ENCODE measurements at places on chromosomes 4 and X.

DNA sequence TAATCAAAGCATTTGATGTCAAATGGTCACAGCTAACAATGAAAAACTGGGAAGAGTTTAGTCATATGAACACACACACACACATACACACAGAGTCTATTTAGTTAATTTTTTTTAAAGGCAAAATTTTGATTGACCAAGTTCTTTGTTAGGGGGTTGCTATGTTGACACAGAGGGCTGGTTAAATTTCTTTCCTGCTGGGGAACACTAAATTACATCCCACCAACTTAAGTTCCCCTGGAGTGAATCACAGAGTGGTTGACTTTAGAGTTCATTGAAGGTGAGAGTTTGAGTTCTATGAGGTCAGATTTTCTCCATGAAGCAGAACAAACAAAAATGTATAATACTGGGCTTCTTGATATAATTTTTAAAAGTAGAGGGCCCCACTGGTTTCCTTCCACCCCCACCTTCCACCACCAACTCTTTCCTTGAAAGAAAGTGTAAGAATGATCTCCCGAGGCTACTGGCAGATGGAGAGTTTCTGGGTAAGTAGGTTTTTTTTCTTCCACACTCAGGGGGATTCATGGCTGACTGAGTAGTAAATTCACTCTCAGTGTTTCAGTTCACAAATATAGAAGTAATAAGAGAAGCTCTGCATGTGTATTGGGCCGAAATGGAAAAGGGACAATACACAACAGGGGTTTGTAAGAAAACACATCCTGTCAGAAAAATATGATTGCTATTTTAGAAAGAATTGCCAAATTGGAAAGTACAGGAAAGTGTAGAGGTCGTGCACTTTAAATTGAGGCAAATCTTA, 917.0 kb upstream of the LCORL start:
- no peak for DNase-seq

DNA sequence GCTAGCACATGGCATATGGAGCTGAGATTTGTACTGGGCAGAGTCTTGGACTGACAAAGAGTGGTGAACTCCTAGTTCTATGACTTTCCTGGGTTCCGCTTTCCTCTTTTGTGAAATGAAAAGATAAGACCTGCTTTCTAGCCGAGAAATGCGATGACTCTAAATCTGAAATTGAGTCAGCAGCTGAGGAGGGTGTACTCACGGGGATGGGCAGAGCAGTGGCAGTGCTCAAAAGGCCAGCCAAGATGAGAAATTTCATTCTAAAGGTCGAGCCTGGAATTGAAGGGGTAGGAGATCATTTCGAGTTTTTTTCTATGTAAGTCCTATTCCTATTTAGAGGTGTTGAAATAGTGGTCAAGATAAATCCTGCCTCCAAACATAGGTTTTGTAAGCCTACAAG, 47.0 kb downstream of the NUDT9 start:
- no peak for DNase-seq

DNA sequence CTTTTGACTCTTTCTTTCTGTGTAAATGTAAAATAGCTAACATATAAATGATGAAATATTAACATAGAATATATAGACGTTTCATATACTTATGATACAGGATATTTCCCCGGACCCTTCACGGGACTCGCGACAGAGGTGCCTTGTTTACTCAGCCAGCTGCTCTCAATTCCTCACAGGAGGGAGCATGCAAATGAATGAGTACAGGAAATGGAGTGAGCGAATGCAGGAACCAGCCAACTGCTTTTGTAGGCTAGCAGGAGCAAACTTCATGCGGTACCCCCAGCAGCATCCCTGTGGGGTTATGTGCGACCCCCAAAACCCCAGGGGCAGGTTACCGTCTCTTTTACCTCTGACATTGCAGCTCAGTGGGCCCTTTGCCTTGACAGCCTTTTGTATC, 110.3 kb upstream of the PDHA2 start:
- no peak for DNase-seq

DNA sequence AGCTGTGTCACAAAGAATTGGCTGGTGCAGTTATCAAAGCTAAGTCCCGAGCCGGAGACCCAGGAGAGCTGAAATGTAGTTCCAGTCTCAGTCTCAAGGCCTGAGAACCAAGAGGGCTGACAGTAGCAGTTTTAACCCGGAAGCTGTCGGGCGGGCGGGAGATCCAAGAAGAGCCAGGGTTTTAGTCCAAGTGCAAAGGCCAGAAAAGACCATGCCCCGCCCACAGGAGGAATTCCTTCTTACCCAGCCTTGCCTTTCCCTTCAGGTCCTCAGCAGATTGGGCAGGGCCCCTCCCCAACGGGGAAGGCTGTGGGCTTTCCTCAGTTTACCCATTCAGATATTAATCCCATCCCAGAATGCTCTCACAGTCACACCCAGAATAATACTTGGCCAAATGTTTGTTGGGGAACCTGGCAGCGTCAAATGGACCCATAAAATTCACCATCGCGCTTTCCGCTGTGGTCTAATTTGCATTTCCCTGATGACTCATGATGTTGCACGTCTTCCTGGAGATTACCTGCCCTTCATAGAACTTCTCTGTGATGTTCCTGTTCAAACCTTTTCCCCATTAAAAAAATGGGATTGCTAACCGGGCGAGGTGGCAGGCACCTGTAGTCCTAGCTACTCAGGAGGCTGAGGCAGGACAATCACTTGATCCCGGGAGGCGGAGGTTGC, 16.2 kb downstream of the MAEA start:
- no peak for DNase-seq

DNA sequence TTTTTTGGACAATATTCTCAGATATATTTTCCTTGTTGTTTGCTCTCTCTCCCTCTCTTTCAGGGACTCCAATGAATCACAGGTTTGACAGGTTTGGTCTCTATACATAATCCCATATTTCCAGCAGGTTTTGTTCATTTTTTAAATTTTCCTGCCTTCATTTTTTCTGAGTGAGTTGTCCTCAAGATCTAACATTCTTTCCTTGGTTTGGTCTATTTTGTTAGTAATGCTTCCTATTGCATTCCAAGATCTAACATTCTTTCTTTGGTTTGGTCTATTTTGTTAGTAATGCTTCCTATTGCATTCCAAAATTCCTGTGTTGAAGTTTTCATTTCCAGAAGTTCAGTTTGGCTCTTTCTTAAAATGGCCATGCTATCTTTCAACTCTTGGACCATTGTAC, 45.3 kb upstream of the ZMAT1 start:
- no peak for DNase-seq

DNA sequence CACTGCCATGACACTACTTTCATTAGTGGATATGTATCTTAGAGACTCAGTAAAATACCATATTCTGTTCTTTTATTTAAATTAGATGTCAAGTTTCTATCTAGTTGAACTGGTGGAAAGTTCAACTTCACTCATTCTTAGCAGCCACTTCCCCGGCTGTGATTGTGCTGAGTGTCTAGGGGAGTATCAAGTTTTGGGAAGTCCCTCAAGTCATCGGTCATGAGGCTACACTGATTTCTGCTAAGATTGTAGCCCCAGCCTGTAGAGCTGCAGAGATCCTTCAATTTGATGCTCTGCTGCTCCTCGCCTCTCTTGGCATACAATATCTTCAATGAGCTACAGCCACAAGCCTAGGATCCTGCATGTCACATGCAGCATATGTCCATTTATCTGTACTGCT, 53.9 kb downstream of the DMP1 start:
- DNase-seq: no peak

DNA sequence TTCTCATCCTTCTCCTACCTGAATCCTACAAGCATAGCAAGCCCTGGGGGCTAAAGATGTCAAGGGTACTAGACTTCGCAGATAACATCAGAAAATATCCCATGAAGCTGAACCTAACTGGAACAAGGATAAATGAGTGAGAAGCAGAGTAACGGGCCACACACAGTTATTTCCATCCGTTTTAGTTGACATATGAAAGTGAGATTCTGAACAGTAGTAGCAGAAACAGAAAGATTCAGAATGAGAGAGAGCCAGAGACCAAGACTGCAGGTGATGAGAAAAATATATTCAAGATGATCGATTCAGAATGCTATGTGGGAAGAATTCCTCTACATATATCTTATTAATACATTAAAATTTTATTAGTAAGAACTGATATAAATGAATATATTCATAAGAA, 165.1 kb downstream of the TSPAN5 start:
- DNase-seq: no peak

- DNase-seq: no peak
These were observed 88.0 kb downstream of the RAB28 start for GRCh38 chr4:13396161-13396560.

- peak; percentile 64 for DNase-seq
These were observed 179.9 kb downstream of the KCNIP4 start for GRCh38 chr4:21768349-21769310.

DNA sequence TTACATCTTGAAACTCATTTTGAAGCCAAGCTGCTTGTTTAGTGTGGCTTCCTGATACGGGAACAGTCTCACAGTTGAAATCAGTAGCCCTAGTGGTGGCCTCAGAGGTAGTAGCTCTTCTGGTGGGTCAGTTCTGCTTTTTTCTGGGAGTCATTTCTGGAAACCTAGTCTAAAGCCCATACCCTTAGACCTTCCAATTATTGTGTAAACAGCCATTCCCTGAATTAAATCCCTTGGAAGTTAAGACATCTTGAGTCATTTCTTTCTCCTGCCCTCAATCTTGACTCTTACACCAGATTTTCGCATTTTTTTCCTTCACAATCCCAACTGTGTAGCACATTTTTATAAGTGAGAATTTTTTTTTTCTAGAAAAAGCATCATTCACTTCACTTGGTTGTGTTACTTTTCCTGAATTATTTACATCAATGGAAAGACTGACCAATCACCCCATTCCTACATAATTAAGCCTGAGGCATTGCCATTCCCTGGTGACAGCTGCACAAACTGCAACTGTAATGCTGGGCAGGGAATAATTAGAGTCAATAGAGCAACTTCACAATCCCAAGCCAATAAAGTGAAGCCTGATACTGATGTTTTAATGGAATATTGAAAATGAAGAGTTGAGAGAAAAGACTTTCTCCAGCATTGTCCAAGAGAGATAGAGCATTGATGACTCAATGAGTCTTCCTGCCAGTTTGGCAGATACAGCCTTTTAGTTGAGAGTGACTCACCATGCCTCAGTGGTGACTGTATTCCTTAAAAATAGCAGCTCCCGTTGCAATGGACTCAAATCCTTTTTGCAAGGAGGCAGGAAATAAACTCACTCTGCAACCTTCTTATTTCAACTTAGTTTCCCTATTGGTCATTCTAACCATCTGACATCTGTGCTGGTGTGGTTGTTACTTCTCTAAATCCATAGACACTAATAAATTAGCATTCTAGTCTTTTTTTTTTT, 13.0 kb upstream of the SEPSECS start:
- no peak for DNase-seq

DNA sequence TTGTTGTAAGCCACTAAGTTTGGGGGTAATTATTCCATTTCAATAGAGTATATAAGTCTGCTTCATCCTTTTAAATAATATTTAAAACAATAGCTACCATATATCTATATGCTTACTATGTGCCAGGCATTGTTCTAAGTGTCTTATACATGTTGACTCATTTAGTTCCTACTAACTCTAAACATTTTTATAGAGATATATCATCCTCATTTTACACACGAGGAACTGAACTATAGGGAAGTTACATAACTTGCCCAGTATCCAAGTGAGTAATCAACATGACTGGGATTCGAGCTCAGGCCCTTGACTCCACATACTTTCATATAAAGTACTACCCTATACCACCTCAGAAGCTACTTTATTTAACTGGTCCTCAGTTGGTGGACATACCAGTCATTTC, 175.3 kb upstream of the RAI2 start:
- DNase-seq: no peak

DNA sequence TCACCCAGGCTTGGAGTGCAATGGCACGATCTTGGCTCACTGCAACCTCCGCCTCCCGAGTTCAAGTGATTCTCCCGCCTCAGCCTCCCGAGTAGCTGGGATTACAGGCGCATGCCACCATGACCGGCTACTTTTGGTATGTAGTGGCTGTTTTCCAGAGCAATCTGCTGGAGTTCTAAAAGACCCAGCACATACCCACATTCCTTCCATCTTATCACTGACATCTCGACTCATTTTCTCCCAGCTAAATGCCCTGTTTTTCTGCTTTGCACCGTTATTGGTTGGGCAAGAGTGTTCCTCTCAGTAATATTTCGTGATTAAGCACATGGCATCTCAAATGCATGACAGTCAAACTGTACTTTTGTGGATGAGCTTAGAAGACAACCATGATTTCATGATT, 53.7 kb downstream of the PRKX start:
- DNase-seq: no peak

GRCh38 chr4:148852092-148852699, 410.0 kb upstream of the NR3C2 start:
- DNase-seq: no peak

DNA sequence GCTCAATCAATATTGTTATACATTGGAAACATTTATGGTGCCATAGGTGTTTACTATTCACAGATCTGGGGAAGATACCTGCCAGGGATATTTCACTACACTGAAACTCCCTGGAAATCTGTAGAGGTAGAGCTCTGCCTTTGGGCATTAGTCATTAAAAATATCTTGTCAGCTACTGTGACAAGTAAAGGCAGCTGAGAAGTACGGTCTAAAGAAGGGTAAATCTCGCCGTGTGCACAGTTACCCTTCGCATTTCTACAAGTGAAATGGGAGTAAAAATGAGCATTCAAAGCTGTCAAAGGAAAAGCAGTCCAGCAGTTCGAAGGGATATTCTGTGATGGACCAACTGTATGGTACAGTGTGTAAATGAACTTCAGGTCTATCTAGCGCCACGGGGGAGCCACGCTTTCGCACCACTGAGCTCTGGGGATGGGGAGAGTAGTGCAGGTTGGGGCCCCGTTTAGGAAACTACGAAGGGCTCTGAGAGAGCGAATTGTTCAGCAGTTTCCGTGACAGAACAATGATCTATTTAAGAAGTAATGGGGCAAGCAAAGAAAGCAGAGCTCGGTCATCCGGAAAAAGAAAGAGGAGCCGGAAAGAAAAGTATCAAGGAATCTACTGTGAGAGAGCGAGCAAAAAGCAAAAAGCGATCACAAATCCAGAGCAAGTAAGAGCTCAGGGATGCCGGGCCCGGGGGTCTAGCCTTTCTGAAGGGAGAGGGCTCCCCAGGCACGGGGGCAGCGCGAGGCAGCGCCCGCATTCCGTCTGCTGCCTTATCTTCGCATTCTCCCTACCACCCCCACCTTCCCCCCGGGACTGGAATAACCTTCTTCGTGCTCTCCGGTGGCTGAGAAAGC, 646 bp downstream of the TIGD4 start:
- peak; percentile 51 for DNase-seq

- no peak for DNase-seq
These were observed 1.6 kb downstream of the MTNR1A start for GRCh38 chr4:186553717-186554116.

- no peak for DNase-seq
These were observed 12.5 kb downstream of the SNX25 start for GRCh38 chr4:185221912-185222311.

GRCh38 chrX:37759878-37760418, 19.9 kb upstream of the CYBB start:
- no peak for DNase-seq

DNA sequence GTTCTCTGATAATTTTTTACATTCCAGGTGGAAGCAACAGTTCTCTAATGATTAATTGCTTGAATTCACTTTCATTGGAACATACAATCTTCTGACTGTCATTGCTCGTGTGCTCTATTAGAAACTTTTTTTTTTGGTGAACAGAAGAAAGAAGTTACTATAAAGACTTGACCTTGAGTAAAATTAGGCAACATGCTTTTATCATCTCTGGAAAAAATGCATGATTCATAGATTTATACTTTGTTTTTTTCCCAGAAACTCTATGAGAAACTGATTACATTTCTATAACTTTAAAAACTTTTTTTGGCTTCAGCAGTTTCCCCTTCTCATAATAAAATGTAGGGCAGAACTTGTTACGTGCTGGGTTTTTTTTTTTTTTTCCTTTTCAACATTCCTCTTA, 167.6 kb downstream of the ARHGAP10 start:
- DNase-seq: no peak

Measured in hematopoietic multipotent progenitor cell treated with erythropoietin and hydrocortisone succinate and interleukin-3 and kit ligand, for 8 days (in vitro differentiated cells).